Stimulated activated CD4-positive, alpha-beta T cell treated with anti-CD3 and anti-CD28 coated beads, Interleukin-15, amount 100 ng/mL, for 24 hours (primary cell): ENCODE measurements at places on chromosomes 5 and 9.

DNA sequence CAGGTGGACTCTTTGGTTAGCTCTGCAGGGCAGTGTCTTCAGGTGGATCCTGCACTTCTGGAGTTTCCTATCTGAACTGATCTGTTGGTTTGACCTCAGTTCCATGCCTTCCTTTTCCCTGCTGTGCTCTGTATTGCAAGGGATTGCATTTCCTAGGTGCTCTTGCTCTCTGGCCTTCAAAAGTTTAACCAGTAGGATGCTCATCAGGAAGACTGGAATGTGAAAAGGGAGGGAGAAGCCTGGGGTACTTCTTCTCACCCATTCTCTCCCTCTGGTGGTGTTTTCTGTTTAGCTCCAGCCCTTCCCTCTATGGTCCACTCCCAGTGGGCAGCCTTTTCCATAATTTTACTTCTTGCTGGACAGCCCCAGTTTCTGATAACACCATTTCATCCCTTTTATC is 78.5 kb downstream of the ZNF618 start:
- no peak for DNase-seq

DNA sequence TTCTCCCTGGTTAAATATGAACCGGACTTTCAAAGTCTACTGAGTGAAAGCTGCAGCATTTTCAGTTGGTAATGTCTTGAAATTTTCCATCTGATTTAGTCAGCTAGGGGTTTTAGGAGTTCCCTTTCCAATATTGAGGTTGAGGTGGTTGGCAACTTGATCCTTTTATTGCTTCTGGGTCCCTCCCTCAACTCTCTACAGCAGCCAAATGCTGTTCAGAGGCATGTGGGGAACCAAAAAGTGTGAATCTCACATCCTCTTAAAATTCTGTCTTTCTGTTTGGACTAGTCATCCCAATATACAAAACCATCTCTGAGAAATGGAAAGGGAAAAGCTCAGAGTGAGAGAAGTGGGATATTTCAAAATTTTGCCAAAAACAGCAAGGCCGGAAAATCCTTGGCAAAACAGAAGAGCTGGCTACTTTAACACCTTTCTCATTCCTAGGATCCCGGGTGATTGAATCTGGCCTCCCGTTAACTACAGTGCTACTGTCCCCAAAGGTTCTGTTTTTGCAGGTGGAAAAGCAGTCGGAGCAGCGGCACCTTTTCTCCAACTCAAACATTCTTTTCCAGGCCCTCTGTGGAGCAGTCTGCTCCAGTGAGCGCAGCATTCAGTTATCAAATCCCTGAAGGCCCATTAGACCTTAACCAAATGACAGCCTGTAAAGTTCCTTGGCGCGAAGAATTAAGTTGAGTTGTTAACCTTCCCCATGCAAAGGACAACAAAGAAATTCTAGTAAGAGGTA is 345.9 kb upstream of the NUDT12 start:
- DNase-seq = no peak

DNA sequence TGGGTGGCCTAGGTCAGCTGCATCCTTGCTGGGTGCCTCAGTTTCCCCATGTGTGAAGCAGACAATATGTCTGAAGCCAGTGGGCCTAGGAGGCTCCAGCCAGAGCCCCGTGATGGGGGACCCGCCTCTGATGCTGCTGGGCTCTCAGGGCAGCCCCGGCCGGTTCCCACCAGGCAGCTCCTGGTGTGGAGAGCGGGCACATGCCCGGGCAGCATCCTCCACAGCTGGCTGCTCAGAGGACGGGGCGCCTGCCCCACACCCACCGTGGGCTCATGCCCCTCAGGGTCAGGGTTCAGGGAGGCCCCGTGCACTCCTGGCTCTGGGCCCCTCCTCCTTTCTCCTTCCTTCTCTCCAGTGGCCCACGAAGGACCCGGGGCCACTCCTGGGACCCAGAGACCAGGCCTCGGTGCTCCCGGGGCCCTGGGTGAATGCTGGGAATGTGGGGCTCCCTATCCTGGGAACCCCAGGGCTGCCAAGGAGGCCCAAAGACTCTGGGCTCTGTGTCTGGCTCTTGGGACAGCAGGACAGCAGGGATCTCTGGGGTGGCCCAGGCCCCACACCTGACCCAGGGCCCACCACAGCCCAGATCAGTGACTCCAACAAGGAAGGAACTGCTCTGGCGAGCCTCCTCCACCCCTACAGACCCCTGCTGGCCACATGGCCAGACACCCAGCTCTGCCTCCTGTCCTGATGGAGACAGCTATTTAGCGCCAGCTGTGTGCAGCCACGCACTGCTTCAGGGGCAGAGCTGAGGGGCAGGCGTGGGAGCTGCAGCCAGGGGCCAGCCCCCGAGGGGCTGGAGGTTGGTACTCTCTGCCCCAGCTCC is 39.5 kb upstream of the EGFL7 start:
- no peak for DNase-seq

GRCh38 chr9:124040935-124041816 is 29.6 kb downstream of the LHX2 start:
- DNase-seq = peak; percentile 59

GRCh38 chr9:18067548-18068120 is 406.3 kb upstream of the ADAMTSL1 start:
- no peak for DNase-seq

DNA sequence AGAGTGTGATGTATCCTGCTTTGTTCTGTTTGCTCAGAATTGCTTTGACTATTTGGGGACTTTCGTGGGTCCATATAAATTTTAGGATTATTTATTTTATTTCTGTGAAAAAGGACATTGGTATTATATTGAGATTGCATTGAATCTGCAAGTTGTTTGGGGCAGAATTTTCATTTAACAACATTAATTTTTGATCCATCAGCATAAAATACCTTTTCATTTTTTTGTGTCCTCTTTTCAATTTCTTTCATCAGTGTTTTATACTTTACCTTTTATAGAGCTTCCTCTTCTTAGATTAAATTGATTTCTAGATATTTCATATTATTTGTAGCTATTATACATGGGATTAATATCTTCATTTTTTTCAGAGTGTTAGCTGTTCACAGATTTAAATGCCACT is 40.8 kb upstream of the FBXL7 start:
- no peak for DNase-seq
